GM23248 (cell line): ENCODE measurements at places on chromosomes 6 and 20. TPM values are rescaled to one million over a fixed set of nuclear protein-coding genes. Genes with fewer than 3 reads are reported as not detected.

Gene SRF
- polyA plus RNA-seq, result 3.3 TPM in 2 replicates

Gene WFDC5
- polyA plus RNA-seq, result not detected in 2 replicates

DNA sequence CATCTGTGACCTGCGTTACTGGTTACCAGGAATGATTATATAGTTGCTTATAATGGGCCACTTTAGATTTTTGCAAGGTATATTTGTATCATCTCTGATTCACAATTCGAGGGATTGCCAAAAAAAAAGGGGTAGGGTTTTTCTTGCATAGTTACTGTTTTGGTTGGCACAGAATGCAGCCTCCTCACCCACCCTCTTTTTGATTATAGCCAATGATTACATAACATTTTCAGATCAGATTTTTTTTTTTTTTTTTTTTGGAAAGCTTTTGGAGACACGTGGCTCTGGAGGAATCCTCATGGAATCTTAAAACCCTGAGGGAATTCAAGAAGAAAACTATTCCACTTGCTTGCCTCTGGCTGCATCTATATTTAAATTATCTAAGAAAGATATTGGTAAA, 53.7 kb downstream of the UST start:
- peak; percentile 74 for DNase-seq

- peak; percentile 75 for DNase-seq
Observed at GRCh38 chr6:142112451-142113061, 20.2 kb upstream of the GJE1 start.

GRCh38 chr20:16351415-16351814, 221.8 kb downstream of the KIF16B start:
- DNase-seq, result no peak

- no peak for DNase-seq
Observed at GRCh38 chr20:13874394-13875157, 89.7 kb downstream of the NDUFAF5 start.

GRCh38 chr20:2305946-2306345, 10.1 kb downstream of the TGM3 start:
- no peak for DNase-seq

Gene C20orf202
- polyA plus RNA-seq, result not detected in 2 replicates

DNA sequence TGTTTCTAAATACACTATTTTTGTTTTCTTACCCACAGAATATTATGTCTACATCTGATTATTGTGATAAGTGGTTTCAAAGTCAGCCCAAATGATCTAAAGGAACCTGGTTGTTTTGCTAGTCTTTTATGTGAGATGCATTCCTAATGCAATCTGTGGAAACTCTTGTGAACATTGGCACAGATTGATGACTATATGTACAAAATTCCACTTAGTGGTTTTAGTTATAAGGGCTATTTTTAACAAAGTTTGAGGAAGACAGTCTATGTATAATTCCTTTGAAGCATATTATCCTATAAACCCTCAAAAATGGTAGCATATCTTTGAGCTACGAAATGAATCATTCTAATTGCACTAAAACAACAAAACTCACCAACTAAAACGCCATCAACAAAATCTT, 140.9 kb downstream of the GRIK2 start:
- peak; percentile 22 for DNase-seq

- no peak for DNase-seq
Observed at GRCh38 chr6:169167581-169168301, 85.9 kb downstream of the THBS2 start.

DNA sequence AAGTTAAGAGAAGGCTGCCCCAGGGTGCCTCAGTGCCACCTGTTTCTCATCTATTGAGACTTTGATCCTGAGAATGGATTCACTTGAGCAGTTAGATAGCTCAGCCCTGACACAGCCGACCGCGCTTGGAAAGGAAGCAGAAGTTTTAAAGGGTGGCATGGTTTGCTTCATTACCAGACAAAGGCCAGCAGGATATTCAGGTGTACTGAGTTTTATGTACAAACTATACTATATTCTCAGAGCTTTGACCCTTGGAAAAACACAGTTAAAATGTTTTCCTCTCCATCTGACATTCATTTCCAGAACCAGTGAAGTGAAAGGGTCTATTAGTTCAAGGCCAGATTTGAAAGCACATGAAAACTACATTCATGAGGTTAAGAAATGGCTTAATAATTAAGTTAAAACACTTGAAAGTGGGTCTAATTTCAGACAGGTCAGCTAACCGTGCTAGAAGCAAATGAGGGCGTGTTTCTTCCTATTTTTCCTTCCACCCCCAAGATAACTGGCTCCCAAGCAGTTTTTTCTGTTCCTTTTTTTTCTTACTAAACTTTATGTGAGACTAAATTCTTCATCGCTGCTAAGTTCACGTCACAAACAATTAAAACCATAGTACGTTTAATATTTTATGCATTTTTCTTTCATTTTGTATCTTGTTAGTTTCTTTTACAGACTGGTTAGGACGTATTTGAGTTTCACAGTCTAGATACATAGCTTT, 385.3 kb upstream of the SOX4 start:
- no peak for DNase-seq

Gene MYT1
- polyA plus RNA-seq, result not detected in 2 replicates

DNA sequence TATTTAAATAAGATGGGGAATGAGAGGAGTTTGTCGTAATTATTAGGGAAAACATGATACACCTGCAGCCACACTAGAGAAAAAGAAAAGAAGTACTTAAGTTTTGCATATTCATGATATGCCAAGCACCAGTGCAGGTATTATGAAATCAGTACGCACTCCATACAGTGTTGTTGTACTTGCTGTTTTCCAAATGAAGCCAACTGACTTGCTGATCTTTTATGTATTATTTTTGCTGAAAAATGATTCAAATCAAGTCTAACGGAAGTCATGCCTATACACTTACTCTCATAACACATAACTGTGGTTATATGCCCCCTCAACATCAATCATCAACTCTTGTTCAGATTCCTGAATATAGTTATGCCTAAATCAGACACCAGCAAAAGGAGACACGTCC, 584.9 kb upstream of the EYS start:
- DNase-seq, result no peak

Gene C6orf136
- 8.6 and 10.6 TPM in 2 replicates for polyA plus RNA-seq

DNA sequence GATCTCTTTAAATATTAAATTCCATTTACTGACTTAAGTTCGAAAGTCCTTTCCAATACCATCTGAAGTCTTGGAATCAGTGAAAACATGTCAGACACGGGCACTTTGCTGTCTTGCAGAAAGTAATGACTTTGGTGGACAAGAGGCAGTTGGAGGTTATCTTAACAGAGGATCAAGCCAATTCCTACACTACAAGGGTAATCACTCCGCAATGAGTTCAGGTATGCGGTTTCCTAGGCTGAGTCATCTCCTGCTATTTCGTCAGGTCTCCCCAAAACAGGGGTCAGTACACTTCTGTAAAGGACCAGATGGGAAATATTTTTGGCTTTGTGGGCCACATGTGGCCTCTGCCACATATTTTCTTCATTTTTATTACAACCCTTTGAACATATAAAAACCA, 656.6 kb downstream of the KIF16B start:
- no peak for DNase-seq
